Effector memory CD4-positive, alpha-beta T cell (primary cell): ENCODE measurements at places on chromosomes 12 and 14.

- DNase-seq = no peak
Observed at GRCh38 chr12:11321980-11322379, 11.7 kb upstream of the PRB4 start.

DNA sequence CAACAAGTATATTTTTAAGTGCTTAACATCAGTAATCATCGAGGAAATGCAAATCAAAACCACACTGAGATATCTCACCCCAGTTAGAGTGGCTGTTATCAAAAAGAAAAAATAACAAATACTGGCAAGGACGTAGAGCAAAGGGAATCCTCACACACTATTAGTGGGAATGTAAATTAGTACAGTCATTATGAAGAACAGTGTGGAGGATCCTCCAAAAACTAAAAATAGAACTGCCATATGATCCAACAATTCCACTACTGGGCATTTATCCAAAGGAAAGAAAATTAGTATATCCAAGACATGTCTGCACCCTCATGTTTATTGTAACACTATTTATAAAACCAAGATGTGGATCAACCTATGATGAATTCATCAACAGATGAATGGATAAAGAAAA is 149.0 kb upstream of the PWP1 start:
- DNase-seq = no peak

- DNase-seq = no peak
Observed at GRCh38 chr12:107368586-107368985, 275.2 kb upstream of the CRY1 start.

GRCh38 chr12:104247698-104248097 is 32.1 kb downstream of the TXNRD1 start:
- DNase-seq = no peak
